ENCODE measurements at places on chromosomes 3 and 15.

GRCh38 chr15:78329625-78330024, 10.5 kb upstream of the CRABP1 start:
- no peak for DNase-seq

DNA sequence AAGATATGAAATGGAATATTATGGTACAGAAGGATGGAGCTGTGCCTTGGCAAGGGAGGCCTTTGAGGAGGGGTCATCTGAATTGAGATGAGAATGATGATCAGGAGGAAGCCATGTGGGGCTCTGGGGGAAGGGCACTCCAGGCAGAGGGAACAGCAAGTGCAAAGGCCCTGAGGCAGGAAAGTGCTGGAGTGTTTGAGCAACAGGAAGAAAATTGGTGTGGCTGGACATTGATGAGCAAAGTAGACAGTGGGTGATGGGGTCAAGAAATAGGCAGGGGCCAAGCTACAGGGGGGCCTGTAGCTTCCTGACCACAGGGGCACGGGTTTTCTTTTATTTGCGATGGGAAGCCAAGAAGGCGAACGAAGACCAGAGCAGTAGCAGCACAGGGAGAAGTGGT, 3.3 kb upstream of the GP9 start:
- no peak for DNase-seq

- DNase-seq: no peak
Observed at GRCh38 chr3:38582316-38582715, 67.2 kb downstream of the SCN5A start.

DNA sequence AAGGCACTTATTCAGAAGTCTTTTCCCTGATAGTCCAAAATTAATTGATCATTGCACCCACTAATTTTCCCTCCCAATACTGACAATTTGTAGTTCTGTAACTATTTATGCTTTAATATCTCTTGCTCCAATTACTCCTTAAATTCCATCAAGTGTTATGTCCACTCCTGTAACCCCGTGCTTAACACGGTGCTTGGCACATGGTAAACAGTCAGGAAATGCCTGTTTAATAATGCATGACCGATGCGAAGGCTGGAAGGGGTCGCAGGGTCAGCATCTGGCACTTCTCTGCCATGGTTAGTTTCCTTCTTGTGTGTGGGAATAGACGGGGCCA, 553 bp upstream of the SEC22A start:
- no peak for DNase-seq

- DNase-seq: no peak
Observed at GRCh38 chr3:190024912-190025311, 95.8 kb downstream of the P3H2 start.

GRCh38 chr3:179957264-179957845, 79.4 kb downstream of the PEX5L start:
- no peak for DNase-seq

- DNase-seq: no peak
Observed at GRCh38 chr3:129593230-129593594, 13.3 kb downstream of the PLXND1 start.

DNA sequence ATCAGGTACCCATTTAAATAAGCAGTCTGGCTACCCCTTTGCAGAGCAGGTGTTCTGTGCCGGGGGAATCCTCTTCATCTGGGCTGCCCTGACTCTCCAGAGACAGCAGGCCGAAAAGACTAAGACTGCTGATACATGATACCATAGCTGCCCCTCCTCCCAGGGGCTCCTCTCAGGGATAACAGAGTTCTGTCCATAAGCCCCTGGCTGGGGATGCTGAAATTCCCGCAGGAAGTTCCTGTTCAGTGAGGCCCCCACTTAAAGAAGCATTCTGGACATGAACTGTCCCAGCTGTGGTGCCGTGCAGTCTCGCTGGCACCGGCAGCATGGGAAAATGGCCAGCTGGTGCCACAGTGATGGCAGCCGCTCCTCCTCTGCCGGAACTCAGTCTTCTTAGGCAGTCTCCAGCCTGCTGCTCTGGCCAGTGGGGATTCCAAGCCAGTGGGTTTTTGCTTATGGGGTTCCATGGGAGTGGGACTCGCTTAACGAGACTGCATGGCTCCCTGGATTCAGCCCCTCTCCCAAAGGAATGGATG, 1026.2 kb downstream of the NAALADL2 start:
- no peak for DNase-seq

DNA sequence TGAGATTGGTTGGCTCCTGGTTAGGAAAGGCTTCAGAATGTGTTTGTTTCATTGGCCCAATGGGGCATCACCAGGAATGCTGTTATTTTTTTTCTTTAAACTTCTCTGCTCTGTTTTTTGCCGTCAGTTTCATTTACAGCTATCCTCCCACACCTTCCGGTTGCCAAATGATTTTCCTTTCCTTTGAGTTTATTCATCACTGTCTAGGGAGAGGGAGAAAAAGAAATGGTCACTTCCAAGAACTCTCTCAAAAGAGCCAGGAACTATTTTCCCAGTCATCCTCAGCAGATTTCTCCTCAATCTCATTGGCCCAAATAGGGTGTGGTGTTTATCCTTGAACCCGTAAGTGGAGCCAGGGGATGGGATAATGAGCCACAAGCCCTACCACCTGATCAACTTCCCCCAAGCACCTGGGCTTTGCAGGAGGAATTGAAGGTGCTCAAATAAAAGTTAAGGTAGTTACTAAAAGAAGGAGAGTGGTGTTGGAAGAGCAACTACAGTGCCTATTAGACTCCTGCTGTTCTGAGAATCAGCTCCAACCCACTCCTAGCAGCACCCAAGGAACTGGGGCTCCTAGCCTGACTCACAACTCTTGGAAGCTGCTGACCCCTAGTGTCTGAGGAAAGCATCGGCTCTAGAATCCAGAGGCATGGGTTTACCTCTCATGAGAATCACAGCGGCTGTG, 183.8 kb upstream of the IL12A start:
- peak; percentile 8 for DNase-seq

DNA sequence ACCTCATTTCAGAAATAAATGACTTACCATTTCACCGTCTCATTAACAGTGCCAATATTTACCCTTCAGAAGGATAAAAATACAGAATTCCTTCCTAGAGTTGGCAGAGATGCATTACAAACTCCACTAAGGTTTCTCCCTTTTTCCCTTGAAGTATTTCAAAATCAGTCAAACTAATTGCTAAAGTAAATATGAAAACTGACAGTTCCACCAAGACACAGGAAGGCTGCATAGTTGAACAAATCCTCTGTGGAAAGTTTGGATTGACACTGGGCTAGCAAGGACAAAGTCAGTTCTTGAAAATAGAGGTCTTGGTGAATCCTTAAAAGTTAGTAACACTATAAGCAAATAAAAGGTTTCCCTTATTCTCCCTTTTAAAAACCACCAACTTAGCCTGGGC, 34.5 kb downstream of the DCP1A start:
- no peak for DNase-seq
